ENCODE measurements at places on chromosomes 16 and 17. TPM values are rescaled to one million over a fixed set of nuclear protein-coding genes. Genes with fewer than 3 reads are reported as not detected.
A peak's percentile ranks its signal among the peaks of the same experiment; 100 is the strongest.

DNA sequence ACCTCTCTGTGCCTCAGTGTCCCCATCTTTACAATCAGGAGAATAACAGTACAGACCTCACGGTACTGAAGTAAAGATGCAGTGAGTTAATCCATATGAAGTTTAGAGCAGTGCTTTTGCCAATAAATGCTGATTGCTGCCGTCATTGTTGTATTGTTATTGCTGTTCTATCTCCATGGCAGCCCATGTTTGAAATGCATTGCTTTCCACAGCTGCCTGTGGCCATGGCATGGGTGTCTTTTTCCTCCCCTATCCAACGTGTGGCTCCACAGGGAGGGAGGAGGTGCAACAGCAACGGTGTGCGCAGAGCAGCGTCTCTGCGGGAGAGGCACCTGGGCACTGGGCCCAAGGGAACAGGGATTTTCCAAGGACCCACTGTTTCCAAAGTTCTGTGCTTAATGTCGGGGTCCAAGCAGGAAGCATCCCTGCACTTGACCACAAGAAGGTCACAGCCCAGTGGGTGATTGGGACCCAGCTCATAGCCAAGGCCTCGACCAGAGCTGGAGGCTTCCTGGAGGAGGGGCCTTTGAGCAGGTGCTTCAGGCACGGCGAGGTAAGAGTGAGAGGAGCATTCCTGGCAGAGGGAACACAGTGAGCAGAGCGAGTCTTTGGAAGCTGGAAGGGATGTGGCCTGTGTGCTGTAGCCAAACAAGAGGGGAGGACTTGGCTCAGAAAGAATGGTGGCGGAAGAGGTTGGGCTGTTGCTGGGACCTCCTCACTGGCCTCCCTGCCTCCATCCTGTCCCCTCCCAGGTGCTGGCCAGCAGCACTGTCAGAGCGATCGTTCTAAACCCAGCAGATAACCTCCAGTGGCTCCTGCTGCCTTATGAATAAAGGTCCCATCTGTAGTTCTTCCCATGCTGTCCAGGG lies 3.9 kb downstream of the RAI1 start:
- no peak for DNase-seq

- no peak for DNase-seq
Observed at GRCh38 chr16:50260206-50261159, 5.9 kb upstream of the ADCY7 start.

GRCh38 chr16:85157813-85158742 lies 45.8 kb upstream of the CIBAR2 start:
- no peak for DNase-seq

DNA sequence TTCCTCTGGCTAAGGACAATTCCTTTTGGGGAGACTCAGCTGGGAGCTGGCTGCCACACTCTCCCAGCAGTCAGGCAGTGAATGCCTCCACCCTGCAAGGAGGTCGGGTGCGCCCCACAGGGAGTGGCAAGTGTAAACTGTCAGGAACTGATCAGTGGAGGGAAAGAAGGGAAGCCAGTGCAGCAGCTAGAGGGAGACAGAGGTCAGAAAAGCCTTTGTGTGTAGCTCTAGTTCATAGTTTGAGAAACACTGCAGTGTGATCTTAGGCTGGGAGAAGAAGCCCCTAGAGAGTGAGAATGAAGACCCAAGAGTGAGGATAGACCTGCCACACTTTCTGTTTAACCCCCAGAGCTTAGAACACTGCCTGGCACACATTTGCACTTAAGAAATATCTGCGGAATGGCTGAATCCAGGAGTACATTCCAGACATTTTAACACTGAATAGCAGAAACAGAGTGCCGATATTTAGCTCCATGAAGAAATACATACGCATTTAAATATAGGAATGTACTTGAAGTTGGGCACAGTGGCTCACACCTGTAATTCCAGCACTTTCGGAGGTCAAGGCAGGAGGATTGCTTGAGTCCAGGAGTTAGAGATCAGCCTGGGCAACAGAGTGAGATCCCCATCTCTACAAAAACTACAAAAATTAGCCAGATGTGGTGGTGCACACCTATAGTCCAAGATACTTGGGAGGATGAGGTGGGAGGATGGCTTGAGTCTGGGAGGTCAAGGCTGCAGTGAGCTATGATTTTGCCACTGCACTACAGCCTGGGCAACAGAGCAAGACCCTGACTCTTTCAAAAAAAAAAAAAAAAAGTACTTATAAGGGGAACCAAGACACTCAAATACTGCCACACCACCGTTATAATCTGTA lies 11.1 kb upstream of the SLC5A11 start:
- peak; percentile 38 for DNase-seq

- no peak for DNase-seq
Observed at GRCh38 chr17:60167065-60167741, 17.4 kb downstream of the CA4 start.

GRCh38 chr16:56626685-56627084 lies 1.1 kb downstream of the MT1E start:
- no peak for DNase-seq

DNA sequence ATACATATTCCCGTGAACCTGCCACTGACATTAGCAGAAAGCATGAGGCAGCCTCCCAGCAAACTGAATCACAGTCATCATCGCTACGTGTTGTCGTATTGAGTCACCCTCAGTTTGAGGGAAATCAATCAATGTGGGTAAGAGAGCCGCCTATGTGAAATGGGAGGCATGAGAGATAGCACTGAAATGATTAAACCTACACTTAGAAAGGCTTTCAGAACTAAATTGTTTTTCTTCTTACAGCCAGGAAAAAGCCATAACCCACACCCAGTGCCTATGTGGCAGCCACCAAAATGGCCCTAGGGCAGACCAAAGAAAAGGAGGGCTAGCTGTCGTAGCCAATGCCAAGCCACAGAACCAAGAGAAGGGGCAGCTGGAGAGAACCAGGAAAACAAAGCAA lies 90.5 kb downstream of the ADAMTS18 start:
- DNase-seq: no peak

GRCh38 chr17:13557077-13557476 lies 44.7 kb downstream of the HS3ST3A1 start:
- no peak for DNase-seq

- no peak for DNase-seq
Observed at GRCh38 chr17:27547301-27547683, 83.7 kb upstream of the LGALS9 start.

DNA sequence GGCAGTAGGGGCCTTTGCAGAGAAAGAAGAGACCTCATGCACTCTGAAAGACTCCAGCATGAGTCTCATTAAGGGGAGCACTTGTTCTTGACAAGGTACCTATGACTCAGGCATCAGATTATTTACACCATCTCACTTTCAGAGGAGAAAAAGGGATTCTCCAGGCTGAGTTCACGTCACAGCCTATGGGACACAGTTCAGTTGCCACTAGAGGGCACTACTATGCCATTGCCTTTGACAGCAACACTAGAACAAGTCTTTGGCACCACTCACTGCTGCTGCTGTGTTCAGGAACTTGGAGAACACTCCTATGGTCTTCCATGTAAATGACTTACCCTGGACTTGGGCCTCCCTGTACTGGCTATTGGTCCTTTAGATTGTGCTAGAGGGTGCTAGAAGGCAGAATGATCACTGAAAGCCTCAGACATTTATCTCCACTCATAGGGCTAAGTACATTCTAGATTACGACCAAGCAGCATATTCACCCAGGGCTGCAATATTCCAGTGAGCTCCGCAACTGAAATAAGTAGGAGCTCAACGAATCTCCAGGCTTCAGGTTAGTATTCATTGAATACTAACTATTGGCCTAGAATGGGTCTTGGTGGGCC lies 225.1 kb upstream of the CA10 start:
- peak; percentile 52 for DNase-seq

GRCh38 chr17:45306623-45307022 lies 10.2 kb downstream of the MAP3K14 start:
- DNase-seq: no peak

GRCh38 chr16:64410306-64410705 lies 711.6 kb downstream of the CDH11 start:
- DNase-seq: no peak

- peak; percentile 79 for DNase-seq
Observed at GRCh38 chr17:19021622-19022083, 17.1 kb upstream of the FAM83G start.

DNA sequence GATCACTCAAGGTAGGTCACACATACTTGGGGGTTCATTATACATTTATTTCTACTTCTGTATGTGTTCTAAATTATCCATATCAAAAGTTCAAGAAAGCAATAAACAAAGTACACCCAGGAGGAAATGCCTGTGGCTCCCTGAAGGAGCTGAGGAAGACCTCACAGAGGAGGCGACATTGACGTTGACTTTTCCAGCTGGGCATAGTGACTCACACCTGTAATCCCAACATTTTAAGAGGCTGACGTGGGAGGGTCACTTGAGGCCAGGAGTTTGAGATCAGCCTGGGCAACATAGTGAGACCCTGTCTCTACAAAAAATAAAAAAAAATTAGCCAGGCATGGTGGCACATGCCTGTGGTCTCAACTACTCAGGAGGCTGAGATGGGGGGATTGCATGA lies 16.3 kb downstream of the ITGAD start:
- no peak for DNase-seq

GRCh38 chr17:62902531-62903220 lies 63.4 kb upstream of the TANC2 start:
- DNase-seq: no peak

GRCh38 chr17:76659928-76660655 lies 16.5 kb upstream of the ST6GALNAC1 start:
- no peak for DNase-seq

DNA sequence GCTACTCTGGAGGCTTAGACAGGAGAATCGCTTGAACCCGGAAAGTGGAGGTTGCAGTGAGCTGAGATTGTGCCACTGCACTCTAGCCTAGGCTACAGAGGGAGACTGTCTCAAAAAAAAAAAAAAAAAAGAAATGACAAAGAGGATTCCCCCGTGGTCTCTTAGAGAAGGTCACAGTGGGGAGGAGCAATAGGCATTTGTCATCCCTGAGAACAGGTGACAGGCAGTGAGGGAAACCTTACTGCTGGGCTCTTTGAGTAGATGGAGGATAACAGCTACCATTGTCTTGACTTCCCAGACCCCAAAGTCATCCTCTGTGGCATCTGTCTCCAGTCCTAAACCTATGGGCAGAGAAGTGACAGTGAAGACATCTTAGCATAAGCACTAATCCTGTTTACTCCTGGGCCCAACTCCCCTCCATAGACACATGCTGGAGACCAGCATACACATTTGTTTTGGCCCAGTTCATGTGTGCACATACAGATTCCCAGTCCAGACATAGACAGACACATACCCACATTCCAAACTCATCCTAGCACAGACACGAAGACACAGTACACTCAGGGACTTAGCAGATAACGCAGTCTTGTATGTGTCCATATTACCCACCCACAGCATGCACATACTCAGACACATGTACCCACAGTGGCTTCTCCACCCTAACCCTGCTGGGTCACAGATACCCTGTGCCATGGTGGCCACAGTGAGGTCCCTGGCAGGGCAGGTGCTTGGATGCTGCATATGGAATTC lies 2.7 kb downstream of the ESRP2 start:
- no peak for DNase-seq

DNA sequence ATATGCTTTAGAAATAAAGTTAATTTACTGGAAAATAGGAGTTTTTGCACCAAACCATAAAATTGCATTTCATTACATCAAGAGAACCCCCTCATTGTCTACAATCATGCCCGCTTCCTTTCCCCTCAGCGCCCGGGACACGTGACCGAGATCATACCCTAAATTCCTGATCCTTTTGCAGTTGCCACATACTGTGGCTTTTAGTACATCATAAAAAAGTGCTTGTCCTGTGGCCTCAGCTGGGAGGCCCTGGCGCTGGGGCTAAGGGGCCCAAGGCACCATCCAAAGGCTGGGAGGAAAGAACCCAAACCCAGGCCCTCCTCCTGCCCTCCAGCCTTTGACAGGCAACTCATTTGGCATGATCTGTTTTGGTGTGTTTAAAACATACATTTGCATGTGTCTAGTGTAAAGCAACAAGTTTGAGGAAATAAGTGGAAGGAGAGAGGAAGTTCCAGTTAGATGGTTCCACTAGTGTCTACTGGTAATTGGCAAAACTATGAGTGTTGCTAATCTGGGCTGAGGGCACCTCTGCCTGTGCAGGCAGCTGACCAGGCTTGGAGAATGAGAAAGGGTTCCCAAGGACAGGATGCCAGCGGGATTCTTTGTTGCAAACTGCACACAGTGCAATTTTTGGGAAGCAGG lies 6.0 kb downstream of the CDK5R1 start:
- no peak for DNase-seq

GRCh38 chr17:29100296-29100695 lies 57.4 kb downstream of the PIPOX start:
- no peak for DNase-seq

- DNase-seq: no peak
Observed at GRCh38 chr17:57593739-57594462, 151.2 kb downstream of the CCDC182 start.

- DNase-seq: no peak
Observed at GRCh38 chr16:13403326-13403725, 501.9 kb downstream of the SHISA9 start.

The DCTN5 gene
- total RNA-seq: 88.2 TPM

The AIPL1 gene
- not detected for total RNA-seq

The NACA2 gene
- not detected for total RNA-seq

The ODAD4 gene
- 1.3 TPM for total RNA-seq

The TEX14 gene
- total RNA-seq: 2.3 TPM

The ELMO3 gene
- 7.6 TPM for total RNA-seq

Data from OCI-LY7 (cell line).